ENCODE measurements at places on chromosomes 1 and 21.

DNA sequence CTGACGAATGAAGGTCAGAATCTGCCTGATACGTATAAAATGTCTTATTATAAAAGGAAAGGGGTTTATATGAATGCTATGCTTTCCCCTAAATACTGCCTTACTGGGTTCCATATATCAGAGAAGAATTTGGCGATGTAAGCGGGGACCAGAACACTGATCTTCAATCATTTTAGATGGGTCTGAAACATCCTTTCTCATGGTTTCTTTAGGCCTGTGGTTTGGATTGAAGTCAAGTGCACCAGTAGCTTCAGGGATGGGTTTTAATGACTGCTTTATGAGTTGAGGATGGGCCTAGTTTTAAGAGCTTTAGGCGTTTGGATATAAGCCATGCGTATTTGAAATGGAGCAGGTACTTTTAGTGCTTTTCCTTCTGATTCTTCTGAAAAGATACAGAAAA lies 6.9 kb downstream of the FMN2 start:
- DNase-seq, result no peak

DNA sequence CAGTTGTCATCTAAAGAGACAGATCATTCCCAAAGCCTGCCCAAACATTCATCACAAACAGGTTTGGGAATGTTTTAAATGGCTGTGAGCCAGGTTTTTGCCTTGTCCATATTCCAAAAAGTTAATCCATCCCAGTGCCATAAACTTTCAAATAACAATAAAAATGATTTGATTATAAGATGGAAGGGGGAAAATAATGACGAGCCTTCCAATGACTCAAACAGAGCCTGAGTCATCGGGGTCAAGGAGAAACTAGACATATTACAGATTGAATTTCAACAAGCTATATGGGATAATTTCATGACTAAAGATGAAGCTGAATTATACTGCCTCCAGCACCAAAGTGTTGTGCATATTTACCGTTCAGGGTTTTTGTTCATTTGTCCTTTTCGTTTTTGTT lies 195.8 kb upstream of the PKN2 start:
- no peak for DNase-seq

DNA sequence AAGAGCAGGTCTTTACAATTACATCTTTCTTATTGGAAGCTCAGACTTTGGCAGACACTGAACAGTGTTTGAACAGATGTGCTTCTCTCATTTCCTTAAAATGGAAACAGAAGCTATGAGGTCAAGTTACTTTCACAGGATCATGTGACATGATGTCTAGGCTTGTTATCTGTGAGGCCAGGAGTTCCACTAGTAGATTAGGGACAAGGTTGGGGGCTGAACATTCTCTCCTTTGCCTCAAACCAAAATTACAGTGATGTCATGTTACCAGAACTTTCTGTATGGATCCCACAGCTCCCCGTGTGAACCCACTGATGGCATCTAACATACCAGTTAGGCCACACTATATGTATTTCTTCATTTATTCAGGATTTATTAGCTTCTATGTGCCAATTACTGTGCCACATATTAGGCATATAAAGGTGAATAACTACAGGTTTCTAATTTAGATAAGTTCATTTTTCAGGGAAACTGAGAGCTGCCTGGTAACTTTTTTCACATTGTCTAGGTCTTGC lies 6.0 kb downstream of the DYNLT5 start:
- no peak for DNase-seq

- peak; percentile 26 for DNase-seq
These were observed 24.1 kb downstream of the ACTA1 start for GRCh38 chr1:229409616-229410369.

GRCh38 chr1:216142921-216143320 lies 280.3 kb downstream of the USH2A start:
- DNase-seq, result no peak

DNA sequence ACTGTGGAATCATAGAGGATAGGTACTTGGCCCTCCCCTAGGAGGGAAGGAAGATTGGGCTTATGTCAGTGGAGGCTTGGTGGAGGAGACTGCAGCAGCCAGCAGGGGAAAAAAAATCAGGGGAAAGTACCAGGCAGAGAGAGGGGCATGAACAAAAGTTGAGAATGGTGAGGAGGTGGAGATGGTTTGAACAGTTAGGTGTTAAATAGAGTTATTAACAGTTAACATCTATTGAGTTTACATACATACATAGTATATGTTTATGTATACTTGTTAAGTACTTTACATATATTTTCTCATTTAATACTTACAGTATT lies 136.5 kb upstream of the HNRNPU start:
- DNase-seq, result no peak

- no peak for DNase-seq
These were observed 660 bp upstream of the RD3 start for GRCh38 chr1:211492511-211493132.

DNA sequence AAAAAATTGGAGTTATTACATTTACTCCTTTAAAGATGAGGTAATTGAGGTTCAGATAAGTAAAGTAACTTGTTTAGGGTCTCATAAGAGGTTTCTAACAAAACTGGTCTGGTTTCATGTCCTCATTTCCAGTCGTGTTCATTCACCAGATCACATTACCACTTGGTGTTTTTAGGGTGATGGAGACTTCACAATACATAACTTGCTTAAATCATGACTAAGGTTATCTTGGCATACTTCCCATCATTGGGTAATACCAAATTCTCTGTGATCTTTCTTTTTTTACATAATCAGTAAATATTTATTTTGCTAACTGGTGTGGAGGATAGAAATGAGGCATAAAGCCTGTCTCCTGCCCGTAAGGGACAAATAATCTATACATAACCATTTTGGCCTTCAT lies 31.6 kb upstream of the RPTN start:
- DNase-seq, result no peak

DNA sequence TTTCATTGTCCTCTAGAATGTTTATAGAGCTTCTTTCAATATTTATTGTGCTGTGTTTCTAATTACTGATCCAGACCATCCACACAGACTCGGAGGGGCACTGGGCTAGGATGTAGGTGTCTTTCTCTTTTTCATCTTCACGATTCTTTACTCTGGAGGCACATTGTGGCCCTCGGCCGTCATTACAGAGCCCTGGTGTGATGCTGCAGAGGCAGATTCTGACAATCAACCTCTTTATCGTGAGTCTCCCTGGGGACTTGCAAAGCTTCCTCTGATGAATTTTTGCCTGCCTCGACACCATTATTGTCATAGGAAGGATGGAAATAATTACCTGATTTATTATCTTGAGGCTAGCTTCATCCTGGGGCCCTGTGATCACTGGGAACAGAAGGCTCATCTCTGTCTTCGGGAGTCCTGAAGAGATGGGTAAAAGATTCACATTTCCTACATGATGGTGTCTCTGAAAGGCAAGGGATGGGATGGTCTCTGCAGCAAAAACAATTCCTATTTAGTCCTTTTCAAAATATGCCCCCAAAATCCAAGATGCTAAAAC lies 89.4 kb downstream of the SEC16B start:
- no peak for DNase-seq

DNA sequence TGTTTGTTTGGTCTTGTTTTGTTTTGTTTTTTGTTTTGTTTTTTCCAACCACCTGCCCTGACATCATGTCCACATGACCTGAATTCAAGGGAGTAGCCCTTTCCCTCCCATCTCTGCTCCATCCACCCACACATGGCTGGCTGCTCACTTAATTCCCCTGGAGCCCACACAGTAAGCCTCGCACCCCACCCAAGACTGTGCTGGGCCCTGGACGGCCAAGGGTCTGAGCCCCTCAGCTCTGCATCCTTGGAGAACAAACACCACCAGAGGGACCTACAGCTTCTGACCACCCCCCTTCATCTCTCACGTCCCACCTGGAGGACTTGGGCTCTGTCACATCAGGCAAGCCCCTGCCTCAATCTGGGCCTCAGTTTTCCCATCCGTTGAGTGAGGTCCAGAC lies 39.1 kb downstream of the MATN1 start:
- no peak for DNase-seq

DNA sequence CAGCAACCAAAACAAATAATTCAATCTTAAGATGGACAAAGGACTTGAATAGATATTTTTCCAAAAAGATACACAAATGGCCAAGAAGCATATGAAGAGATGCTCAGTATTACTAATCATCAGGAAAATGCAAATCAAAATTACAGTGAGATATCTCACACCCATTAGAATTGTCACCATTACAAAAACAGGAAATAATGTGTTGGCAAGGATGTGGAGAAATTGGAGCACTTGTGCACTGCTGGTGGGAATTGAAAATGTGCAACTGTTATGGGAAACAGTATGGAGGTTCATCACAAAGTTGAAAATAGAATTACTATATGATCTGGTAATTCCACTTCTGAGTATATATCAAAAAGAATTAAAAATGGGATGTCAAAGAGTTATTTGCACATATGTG lies 83.2 kb downstream of the SH3GLB1 start:
- DNase-seq, result no peak

DNA sequence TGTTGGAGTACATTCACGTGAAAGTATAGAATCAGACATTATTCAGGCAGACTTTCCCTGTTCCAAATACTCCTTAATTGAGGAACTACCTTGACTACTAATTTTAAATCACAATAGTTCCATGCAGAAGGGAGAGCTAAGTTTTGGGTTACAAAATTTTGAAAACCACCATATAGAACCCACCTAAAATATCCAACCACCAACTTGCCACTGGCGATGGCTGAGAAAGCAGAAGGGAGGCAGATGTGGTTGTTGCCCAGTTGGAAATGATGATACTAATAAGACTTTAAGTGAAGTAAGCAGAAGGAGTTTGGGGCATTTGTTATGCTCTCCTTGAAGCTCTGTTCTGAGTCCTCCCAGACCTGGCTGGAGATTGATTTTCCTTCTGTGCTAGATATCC lies 190.7 kb downstream of the HLX start:
- no peak for DNase-seq

DNA sequence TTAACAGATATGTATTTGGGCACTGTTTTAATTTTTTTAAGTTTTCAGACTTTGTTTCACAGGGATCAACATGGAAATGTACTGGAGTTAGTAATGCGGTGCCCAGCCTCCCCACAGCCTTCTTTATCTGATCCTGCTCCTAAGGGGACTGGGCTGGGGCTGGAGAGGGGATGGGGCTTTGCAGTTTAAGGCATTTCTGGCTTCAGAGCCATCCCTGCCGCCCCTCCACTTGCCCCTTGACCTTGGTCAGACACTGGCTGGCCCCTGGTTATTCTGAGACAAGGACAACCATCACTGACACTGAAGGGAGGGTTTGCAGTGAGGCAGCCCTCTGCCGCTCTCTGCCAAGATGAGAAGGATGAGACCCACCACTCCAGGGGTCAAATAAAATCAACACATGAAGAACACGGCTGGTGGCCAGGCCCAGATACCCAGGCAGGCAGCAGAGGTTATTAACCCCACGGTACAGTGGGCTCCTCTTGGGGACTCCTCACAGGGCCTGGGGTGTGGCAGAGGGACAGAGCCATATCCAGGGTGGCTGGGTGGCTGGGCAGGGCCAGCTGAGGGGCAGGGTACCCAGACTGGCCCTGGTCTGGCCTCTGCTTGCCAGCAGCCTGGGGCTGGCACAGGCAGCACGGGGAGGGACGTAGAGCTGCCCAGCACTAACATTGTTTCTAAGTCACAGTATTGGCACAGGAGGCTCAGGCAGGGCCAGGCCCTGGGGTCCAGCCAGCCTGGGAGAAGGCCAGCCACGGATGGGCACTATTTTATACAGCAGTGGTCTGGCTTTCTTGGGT lies 7.2 kb upstream of the UBE2U start:
- no peak for DNase-seq

- DNase-seq, result no peak
These were observed 237.3 kb downstream of the SLC44A5 start for GRCh38 chr1:75373542-75374159.

GRCh38 chr1:31133368-31133767 lies 67.9 kb upstream of the PUM1 start:
- no peak for DNase-seq

DNA sequence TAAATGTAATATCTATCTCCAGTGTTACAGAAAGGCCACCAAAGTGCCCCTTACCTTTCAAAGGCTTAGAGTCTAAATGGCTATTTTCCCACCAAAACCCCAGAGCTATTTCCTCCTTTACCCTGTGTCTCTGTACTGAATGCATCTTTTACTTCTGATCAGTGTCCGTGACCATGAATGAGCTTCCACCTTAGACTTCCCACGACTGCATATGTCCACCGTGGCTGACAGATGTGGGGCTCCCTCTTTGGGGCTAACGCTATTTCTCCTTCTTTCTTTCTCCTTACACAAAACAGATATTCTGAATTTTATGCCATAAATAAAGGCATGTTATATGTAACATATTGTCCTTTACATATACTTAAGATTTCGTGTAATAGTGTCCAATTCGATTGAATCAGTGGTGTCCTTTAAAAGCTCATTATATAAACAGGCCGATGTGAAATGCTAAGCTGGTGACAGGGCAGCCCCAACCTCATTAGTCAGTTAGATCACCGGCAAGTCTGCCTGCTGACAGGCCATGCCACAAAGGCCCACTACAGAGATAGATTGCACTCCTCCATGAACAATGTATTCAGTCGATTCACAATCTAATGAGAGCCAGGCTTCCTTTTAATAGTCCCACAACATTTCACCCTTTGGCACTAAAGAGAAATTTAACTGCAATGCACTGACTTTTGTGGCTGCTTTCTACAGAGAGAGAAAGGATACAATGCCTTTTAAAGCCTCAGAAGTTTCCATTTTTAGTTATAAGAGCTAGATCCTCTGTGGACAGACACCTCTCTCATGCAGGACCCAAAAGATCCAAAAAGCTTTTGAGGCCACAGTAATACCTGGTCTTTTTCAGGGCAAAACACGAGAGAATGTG lies 297.9 kb downstream of the PCP4 start:
- no peak for DNase-seq

- DNase-seq, result no peak
These were observed 213.9 kb downstream of the TOMM20 start for GRCh38 chr1:234914606-234915290.

GRCh38 chr1:186082235-186082937 lies 292.7 kb downstream of the TPR start:
- DNase-seq, result peak; percentile 63

- no peak for DNase-seq
These were observed 547.9 kb upstream of the ZP4 start for GRCh38 chr1:238438311-238439270.

DNA sequence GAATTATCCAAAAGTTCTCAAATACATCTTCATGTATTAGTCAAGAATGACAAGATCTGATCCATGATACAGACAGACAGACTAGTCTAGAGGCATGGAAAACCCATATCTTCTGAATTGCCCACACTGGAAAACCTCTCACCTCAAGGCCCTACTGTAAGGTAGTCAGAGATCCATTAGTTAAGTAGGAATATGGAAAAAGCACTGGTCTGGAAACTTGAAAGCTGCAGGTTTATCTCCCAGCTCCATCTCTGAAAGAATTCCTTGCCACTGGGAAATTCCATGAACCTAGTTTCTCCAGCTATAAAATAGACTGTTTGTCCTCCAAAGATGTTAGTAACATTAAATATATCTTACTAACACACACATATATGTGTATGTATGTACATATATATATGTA lies 169.2 kb downstream of the AKT3 start:
- no peak for DNase-seq

- DNase-seq, result no peak
These were observed 473.0 kb upstream of the VAMP3 start for GRCh38 chr1:7298145-7298544.

- DNase-seq, result no peak
These were observed 133.4 kb downstream of the NFIA start for GRCh38 chr1:61215676-61216289.

GRCh38 chr21:35232545-35233176 lies 183.6 kb upstream of the RUNX1 start:
- DNase-seq, result no peak

Data from glutamatergic neuron (in vitro differentiated cells).